Activated naive CD4-positive, alpha-beta T cell (primary cell): ENCODE measurements at places on chromosomes 1 and 21.

- DNase-seq = no peak
These were observed 12.6 kb downstream of the HSPG2 start for GRCh38 chr1:21924503-21925005.

GRCh38 chr1:200684015-200684414 lies 14.3 kb upstream of the DDX59 start:
- DNase-seq = no peak

GRCh38 chr1:53981220-53981619 lies 35.1 kb downstream of the LRRC42 start:
- DNase-seq = no peak

- DNase-seq = no peak
These were observed 30.8 kb upstream of the DIPK1A start for GRCh38 chr1:92992054-92992453.

DNA sequence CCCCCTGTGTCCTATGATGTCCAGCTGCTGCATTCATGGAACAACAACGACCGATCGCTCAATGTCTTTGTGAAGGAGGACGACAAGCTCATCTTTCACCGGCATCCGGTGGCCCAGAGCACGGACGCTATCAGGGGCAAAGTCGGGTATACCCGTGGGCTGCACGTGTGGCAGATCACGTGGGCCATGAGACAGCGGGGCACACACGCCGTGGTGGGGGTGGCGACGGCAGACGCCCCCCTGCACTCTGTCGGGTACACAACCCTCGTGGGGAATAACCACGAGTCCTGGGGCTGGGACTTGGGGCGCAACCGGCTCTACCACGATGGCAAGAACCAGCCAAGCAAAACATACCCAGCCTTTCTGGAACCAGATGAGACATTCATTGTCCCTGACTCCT lies 63.3 kb downstream of the SPSB1 start:
- no peak for DNase-seq

DNA sequence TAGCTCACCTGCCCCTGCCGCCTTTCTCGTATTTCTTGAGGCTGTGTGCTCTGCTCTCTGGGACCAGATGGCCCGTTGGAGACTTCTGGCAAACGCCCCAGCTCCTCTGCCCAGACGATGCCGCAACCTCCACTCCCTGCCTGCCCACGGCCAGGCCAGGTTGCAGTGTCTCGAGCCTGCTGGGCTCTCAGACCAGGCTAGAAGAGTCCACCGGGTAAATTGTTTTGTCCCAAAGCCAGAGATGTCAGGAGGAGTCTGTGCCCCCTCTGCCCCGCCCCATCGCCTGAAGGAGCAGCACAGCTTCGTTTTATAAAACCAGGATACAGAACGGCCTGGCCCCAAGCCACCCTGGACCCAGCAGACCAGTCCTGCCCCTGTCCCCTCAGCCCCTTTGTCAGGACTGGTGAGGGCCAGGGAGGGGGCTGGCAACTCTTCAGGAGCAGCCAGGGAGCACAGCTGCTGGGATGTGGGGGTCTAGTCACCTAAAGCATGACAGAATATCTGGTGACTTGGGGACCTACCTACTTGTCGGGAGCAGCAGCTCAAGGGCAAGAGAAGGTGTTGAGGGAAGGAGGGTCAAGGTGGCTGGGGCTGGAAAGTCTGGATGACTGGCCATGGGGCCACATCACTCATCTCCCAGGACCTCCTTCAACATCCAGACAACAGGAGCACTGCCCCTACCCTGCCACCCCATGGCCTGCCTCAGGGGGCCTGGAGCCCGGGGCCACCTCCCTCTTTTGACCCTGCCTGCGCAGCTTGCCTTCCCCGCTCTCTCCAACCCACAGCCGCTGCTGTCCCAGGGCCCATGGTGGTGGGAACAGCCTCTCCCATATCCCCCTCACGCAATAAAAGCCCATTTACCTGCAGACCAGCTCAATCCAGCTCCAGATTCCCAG lies 33.9 kb upstream of the LBR start:
- no peak for DNase-seq

DNA sequence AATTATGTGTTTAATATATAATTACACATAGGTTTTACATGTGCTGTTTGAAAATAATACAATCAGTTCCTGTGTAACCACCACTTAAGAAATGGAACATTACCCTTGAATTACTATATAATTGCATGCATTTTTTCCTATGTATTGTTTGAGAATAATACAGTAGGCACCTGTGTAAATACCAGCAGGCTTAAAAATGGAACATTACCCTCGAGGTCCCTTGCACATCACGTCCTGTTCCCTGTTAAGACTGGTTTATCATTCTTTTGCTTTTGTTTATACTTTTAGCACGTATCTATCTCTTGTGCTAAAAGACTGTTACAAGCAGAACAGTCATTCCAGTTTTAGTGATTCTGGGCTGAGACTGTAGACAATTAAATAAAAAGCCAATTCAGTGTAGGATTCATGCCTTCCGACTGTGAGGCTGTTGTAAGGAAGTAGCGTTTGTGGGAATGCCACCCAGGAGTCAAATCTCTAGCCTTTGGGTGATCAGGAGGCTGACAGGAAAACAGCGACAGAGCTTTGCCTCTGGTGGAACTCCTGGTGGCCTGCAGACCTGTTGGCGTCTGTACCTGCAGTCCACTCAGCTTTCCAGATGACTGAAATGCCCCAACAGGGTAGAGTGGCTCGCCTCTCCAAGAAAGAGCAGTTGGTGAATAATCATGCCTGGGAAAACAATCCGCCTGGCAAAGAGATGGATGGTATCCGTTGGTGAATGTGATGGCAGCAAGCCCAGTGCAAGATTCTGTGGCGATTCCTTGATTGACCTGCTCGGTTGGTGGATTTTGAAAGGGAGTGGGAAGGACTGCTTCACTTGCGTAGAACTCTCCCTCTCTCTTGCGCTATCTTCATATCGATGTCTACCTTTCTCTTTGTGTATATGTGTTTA lies 58.0 kb downstream of the DISC1 start:
- DNase-seq = no peak

DNA sequence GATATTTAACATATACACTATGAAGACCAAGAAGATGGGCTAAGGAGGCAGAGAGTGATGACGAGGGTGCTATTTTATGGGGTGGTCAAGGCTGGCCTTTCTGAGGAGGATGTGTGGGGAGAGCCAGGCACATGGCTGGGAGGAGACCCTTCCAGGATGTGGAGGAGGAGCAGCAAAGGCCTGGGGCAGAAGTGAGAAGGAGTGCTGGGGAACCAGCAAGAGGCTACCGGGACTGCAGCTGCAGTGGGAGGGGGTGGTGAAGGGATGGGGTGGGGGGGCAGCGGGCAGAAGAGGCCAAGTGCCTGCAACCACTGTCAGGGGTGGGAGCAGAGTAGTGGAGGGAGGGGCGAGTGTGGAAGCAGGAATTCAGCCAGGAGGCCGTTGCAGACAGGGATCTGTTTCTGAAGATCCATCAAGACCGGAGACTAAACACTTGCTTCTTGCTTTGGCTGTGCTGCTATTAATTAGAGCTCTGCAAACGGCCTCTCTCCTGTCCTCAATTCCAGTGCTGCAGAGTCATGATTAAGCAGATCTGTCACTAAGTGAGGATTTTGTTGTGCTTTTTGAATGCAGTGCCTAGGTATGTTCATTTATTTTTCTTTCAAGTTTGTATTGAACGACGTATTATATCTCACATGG lies 89.9 kb downstream of the IER5 start:
- no peak for DNase-seq

- no peak for DNase-seq
These were observed 46.7 kb upstream of the HAO2 start for GRCh38 chr1:119321666-119322419.

GRCh38 chr1:6519935-6520671 lies 28.6 kb upstream of the PLEKHG5 start:
- no peak for DNase-seq

DNA sequence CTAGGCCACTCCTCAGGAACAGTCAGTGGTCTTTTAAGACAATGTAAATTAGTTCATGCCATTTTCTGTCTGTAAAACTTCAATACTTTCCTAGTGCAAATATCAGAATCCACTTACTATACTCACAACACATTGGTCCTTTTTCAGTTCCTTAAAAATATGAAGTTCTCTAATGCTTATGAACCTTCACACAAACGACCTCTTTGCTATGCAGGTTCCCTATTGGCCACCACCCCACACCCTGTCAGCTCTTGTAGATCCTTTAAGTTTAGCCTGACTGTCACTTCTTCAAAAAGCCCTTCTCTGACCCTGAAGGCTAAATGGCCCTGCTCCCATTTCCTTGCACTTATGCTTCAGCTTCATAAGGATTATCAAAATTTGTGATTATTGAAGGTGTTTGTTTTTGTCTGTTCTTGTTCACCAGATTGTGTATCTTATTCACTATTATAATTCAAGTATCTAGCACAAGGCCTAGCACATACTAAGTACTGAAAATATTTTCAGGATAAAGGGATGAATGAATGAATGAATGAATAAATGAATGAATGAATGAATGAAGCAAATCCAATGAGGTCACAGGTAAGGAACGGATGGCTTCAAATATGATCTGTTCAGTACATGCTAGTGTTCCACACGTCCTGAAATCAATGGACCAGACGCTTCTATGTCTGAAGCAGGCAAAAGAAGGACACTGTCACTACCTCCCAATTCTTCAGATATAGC lies 373.9 kb downstream of the VAV3 start:
- no peak for DNase-seq

DNA sequence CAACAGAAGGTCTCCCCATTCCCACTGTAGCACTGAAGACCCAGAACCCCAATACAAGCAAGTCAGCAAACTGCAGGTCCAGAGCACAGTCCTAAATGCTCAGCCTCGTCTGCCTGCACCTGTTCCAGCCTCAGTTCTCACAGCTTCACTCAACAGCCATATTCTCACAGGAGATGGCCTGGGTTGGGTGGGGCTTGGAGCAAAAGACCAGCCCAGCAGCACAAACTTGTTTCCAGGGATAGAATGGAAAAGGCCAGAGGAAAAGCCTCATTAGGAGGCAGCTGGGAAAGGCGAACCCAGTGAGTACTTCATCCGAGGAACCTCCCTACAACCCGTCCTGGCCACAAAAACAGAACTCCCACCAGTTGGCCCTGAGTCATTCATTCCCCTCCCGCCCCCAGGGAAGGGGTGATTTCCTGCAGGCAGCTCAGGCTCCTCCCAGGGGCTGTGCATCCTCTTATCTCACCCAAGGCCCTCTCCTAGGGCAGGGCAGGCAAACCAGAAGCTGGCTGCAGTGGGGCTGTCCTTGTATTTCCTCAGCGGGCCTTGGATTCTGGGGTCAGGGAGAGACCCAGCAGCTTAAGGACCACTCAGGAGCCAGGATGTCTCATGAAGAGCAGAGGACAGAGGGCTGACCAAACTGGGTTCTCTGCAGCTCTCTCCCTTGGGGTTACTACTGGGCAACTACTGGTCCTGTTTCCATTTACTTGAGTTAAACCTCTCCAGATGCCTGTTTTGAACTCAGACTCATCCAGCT lies 7.4 kb upstream of the MPL start:
- no peak for DNase-seq

GRCh38 chr1:23325393-23325792 lies 18.7 kb downstream of the HNRNPR start:
- no peak for DNase-seq

- DNase-seq = no peak
These were observed 2.2 kb downstream of the RIPPLY3 start for GRCh38 chr21:37008724-37009123.

DNA sequence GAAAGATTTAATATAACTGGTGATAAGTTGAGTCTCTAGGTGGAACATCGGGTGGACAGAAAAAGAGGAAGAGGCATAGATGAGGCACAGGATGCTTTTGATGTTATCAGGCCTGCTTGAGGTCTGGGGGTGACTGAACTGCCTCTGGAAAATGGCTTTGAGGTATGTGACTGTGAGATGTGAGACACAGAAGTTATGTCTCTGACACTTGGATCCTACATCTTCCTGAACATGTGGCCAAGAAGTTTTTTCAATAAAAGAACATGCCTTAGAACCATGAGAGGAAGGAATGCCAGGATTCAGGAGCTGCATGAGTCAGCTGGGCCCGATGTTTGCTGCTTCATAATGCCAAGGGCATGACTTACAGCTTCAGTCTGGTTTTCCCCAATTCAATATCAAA lies 11.5 kb upstream of the AIM2 start:
- no peak for DNase-seq

DNA sequence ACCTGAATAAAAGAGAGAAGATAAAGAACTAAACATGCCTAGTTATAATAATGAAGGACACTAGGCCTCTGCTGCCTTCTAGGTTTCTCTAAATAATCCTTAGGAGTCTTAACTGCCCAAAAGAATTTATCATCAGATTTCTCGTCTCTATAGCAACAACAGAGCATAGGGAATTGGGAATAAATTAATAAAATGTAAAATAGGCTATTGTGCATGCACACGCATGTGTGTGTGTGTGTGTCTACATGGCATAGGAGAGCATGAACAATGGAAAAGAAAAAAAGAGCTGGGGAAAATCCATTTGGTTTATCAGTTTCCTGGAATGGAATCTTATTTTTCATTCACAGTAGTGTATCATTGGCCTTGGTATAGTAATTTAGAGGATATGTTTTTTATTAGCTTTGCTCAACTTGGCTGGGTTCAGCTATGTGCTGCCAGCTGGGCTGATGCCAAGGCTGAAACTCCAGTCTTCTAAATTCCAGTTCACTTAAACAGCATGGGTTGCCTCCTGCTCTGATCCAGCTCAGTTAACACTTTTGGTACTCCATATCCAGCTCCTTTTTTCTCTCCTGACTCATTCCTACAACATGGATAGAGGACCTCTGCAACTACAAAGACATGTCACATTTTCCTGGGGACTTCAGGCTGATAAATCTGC lies 80.6 kb upstream of the SLFNL1 start:
- no peak for DNase-seq

DNA sequence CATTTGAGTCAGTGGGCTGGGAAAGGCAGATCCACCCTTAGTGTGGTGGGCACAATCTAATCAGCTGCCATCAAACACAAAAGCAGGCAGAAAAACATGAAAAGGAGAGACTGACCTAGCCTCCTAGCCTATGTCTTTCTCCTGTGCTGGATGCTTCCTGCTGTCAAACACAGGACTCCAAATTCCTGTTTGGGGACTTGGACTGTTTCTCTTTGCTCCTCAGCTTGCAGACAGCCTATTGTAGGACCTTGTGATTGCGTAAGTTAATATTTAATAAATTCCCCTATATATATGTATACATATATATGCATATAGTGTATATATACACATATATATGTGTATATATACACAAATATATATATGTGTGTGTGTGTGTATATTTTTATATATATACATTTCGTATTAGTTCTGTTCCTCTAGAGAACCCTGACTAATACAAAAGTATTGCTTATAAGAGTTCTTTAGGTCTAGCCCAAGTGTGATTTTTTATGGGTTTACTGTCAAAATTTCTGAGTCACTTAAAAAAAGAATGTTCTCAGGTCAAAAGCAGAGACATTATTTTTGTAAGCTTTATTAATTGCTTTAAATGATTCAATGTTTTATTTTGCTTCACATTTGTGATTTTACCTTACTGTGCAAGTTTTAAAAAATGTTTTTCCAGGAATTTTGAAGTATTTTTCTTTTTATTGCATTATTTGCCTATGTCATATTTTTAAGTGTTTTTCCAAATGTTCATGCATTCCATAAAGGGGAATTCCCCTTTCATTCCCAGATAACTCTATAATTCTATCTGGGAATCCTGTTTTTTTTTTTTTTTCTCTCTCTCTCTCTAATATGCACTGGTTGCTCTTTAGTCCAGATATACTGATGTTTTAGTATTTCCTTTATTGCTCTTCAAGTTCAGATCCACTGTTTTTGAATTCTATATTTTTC lies 92.1 kb upstream of the ADAMTS5 start:
- no peak for DNase-seq

- DNase-seq = no peak
These were observed 258 bp upstream of the SYPL2 start for GRCh38 chr1:109466125-109466451.

GRCh38 chr1:203584507-203584906 lies 42.1 kb upstream of the ATP2B4 start:
- DNase-seq = no peak
